ENCODE measurements at places on chromosomes 7 and 10.

DNA sequence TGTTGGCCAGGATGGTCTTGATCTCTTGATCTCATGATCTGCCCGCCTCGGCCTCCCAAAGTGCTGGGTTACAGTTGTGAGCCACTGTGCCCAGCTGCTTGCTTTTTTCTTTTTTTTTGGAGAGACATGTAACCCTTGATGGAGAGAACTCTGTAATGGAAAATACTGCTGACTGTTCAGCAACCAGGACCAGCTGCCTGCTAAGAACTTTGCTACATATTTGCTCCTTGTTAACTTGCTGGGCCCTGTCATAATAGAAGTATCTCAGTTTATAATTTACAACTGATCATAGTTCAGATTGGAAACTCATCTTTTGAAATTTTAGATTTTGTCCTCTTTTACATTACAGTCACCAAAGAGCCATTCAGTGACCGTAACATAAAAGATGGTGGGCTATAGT is 34.9 kb downstream of the TASOR2 start:
- DNase-seq = no peak

DNA sequence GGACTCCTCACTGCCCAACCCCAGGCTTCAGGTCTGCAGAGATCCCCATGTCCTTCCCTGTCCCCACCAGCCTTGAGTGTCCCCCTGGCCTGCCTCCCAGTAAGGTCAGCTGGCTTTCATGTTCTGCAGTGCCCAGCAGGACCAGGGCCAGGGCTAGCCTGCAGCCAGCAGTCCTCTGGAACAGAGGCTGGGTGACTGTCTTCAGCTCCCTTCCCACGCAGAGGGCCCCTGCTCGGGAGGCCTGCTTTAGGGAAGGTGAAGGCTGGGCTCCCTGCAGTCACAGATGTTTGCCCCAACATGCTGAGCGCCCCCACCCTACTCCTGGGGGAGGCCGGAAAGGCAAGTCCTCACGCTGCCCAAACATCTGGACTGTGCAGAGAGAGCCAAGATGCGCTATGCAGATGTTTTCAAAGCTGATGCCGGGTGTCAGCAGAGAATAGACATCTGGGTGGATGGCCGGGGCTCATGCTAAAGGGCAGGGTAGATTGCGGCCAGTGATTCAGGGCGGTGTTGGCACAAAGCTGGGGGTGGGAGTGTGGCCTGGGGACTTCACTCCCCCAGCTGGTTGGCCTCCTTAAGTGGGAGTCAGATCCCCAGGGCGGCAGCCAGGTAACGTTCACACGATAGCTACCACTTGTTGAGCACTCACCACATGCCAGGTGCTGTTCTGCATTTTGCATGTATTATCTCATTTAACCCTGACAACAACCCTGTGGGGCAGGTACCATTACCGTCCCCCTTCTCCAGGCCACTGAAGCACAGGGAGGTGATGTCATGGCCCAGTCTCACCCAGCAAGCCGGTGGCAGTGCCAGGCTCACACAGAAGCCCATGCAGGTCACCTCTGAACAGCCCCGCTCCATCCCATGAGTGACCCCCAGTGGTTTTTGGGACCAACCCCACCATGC is 71.2 kb upstream of the COL13A1 start:
- no peak for DNase-seq

GRCh38 chr10:5596611-5597341 is 69.6 kb downstream of the ASB13 start:
- DNase-seq = no peak

DNA sequence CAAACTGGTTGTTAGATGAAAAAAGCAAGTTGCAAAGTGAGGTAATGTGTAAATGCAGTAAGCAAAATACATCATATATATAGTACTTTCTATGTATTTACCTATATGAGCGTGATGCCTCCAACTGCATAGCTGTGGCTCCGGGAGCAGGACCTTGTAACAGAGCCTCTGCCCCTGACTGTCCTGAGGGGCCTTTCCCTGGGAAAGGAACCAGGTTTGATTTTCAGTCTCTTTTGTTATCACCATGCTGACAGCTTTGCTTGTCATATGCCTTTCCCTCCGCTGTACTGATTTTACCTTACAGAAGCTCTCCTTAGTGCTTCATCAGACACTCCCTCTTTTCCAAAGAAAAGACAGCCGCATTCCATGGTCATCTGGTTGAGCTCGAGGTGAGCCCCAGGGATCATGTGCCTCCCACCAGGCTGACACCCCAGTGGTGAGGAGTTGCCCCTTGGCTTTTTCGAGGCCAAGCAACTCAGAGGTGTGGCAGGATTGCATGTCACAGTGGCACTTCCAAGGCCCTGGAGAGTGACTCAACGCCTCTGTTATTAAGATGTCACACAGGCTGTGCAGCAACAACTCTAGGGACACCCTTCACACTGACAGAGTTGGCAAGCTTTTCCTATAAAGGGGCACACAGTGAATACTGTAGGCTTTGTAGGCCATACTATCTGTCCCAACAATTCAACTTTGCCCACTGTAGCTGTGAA is 78.9 kb downstream of the ALOX5 start:
- DNase-seq = no peak

DNA sequence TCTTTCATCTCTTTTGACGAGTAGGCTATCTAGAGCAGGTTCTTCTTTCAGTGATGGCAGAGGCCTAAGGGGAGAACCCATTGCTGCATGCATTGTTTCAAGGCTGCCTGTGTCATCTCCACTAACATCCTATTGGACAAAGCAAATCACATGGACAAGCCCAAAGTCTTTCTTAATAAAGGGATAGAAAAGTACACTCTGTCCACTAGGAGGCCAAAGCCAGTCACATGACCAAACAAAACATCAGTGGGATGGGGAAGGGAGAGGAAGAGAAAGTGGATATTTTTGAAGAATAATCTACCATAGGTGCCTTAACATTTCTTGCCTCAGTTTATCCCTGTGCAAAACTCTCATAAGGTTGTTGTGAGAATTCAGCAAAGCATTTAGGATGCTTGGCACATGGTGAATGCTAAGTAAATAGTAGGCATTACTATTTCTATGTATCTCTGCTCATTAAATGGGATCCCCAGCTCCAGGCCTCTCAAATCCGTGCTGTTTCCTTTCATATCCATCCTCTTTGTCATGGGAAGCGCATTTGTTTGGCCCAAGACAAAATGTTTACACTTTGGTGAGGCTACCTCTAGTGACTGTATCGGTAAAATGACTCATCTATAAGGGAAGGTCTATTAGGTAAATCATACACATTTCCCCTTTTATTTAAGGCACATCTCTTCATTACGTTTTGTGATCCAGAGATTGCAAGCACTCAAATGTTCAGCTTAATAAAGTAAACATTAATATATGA is 16.7 kb upstream of the CADPS2 start:
- DNase-seq = peak; percentile 12

DNA sequence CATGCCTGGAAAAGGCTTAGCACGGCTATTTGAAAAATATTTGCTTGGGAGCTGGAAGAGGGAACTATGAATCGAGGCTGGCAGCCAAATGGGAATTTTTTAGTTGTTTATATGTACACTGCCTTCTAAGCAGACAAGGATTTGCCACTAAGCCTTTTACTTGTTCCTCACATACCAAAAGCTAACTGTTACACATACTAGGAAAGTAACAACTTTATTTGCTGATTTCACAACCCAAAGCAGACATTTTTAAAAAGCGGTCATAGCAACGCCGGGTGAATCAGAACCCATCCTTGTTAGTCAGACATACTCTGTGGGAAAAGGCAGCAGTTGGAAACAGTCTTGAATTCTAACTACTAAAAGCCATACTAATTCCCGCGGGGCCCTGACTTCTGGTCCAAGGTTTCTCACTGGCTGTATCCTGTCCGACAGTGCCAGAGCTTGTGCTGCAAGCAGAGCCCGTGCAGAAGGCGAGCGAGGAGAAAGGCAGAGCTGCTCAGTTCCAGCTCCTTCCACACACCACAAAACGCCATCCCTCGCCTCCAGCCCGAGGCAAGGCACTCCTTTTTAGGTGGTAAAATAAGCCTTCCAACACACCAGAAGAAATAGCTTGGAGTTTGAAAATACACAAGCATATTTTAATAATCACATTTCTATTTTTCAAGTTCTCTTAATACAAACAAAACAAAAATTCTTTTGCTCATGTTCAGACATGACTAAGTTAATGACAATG is 89.2 kb downstream of the RNF216 start:
- no peak for DNase-seq

DNA sequence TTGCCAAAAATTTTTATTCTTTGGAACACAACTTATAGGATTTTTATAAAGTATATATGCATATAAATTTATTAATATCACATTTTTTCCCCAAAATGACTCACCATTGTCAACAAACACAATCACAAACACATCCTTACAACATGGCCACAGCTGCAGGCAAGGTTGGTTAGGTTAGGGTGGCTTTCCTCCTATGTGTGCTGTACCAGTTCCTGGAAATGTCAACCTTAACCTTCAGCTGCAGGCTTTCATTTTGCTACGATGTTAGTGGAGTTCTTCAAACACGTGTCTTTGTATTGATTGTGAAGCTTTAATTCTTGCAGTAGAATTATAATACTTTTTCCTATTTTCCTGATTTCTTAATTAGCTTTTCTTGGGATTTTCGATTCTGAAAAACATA is 185.8 kb downstream of the PTEN start:
- no peak for DNase-seq

DNA sequence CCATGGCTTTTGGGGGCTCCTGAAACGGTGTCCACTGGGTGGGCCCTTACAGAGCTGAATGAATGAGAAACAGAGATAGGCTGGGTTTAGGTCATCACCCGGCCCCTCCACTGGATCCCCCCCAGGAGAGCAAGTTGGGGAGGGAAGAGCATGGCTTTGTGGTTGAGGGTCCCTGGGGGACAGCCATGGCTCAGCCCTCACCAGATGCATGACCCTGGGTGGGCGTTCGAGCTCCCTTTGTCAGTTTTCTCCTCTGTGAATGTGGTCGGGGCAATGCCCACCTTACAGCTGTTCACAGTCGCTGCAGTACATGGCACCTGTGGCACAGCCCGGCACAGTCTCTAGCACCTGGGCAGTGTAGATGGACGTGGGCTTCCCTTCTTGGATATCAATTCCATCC is 40.6 kb upstream of the CXCL12 start:
- DNase-seq = no peak

GRCh38 chr7:66735154-66735553 is 5.4 kb upstream of the RABGEF1 start:
- DNase-seq = no peak

GRCh38 chr7:95636140-95636940 is 40.0 kb upstream of the PDK4 start:
- DNase-seq = peak; percentile 34

DNA sequence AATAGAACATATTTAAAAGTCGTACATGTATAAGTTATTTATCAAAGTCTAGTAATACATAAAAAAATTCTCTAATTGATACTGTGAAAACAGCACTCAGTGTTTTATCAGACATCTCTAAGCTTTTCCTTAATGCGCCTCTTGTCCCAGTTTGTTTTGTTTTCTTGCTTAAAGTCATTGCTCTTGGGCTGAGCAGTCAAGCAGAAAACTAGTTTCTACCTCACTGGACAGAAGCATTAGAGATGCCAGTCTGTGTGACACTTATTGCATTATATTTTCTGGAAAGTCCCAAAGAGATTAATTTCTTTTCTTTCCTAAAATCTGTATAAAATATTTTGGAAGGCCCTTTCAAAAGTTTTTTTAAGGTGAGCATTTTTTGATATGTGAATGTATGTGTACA is 236.2 kb downstream of the PCLO start:
- DNase-seq = no peak

- peak; percentile 27 for DNase-seq
These were observed 21.0 kb upstream of the LRRC17 start for GRCh38 chr7:102891693-102892261.

- no peak for DNase-seq
These were observed 30.9 kb downstream of the COL1A2 start for GRCh38 chr7:94425546-94425945.

DNA sequence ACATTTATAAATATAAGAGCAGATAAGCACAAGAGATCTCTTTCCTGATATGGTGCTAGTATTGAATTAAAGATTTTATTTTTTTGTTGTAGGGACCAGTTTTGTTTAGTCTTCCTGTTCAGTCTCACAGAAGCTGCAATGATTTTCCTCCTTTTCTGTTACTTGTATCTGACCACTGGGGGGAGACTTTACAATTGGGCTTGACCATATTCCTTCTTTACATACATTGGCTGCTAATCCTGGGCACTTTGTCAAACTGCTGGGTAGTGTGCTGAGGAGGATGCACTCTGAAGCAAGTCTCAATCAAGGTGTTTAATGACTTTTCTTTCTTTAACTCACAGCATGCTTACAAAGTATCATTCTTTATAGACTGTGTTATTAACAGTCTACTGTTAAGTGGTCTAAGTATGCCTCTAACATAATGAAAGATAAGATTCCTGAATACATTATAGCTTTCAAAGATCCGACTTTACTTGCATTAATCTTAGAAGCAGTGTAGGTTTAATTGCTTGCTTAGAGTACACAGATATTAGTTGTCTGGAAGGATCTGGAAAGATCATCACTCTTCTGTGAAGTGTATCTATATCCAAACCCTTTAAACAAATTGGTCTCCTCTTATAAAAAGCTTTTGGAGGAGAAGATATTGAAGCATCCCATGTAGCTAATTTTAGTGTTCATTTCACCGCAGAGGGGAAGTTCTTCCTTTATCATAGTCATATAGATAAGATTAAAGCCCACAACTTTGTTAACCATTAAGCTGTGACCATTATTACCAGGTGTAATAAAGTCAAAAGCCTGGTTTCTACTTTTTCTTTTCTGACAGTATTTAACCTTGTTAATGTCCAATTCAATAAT is 3.1 kb downstream of the PALS2 start:
- peak; percentile 86 for DNase-seq

- peak; percentile 34 for DNase-seq
These were observed 39.0 kb upstream of the ADRA2A start for GRCh38 chr10:111037858-111038257.

DNA sequence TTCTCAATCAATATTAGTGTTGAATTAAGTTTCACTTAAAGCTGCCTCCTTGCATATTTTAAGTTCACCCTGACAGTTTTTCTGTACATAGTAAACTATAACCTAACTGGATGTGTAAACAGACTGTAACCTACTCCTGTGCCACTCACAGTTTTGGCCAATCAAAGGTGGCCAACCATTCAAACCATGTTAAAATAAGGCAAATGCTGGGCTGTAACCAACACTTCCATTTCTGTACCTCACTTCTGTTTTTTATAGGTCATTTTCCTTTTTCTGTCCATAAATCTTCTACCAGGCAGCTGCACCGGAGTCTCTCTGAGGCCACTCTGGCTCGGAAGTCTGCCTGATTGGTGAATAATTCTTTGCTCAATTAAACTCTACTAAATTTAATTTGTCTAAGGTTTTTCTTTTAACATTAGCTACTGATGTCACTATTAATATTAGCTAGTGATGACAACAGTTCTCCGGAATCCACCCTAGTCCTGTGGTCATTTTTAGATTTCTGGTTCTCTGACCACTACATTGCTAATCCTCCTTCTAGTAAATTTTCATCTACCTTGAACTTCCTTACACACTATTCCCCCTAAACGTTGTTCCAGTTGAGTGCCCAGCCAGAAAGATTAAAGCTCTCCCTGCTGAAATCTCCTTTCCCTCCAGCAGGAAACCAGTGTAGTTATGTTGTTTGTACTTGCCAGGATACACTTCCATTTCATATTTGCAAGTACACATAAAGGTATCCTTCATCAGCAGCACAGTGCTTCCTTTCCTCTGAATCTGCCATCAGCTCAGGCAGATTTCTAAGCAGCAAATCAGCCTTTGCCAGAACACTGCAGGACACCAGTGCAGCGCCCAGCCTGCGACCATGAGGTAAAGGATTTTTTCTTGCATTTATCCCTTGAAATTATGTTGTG is 18.6 kb upstream of the IFIT2 start:
- DNase-seq = no peak

Data from hematopoietic multipotent progenitor cell treated with erythropoietin and hydrocortisone succinate and interleukin-3 and kit ligand, for 4 days (in vitro differentiated cells).